ENCODE measurements at places on chromosomes 16 and 17.

GRCh38 chr17:50593321-50593720, 32.8 kb downstream of the CACNA1G start:
- DNase-seq: no peak

DNA sequence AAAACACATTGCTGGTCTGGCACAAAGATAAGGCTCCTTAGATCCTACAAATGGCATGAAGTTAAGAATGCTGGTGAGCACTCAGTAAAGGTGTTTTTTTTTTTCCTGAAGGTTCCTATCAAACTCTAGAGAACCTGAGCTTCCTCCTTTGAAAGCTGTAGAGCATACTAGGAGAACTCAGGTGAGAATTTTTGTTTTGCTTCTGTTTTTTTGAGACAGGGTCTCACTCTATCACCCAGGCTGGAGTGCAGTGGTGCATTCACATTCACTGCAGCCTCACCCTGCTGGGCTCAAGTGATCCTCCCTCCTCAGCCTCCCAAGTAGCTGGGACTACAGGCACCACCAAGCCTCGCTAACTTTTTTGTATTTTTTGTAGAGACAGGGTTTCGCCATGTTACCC, 21.0 kb upstream of the CIITA start:
- DNase-seq: no peak

- DNase-seq: peak; percentile 28
Measured at GRCh38 chr16:53743149-53743566, 39.2 kb downstream of the FTO start.

GRCh38 chr17:44108440-44109311, 14.8 kb downstream of the HDAC5 start:
- peak; percentile 99 for DNase-seq

DNA sequence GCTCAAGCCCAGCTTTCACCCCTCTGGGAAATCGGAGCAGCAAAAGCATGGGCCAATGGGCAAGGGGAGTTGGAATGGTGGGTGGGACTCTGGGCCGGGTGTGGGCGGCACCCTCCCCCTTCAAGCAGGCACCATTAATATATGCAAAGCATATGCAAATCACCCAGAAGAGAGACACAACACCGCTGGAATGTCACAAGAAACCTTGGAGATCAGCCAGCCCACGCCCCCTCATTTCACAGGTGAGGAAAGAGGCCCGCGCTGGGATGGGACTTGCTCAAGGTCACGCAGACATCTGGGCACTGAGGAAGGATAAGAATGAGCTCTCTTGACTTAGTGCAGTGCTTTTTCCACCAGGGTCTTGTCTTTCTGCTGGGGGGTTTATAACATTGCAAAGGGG, 4.8 kb downstream of the SRCIN1 start:
- no peak for DNase-seq

DNA sequence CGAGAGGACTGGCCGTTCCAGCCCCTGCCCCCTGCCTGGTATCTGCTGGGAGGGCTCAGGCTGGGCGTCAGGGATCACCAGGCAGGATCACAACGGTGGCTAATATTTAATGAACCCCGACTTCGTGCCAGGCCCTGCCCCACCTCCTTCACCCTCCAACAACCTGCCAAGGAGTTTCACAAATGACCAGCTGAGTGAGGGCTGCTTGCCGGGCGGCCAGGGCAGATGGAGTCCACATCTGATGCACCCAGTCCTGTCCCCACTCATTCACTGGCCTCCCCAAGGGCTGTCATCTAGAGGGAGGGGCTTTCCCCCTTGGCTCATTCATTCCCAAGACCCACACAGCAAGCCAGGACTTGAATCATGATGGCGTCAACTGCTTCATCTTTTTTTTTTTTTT, 17.5 kb downstream of the UBALD1 start:
- no peak for DNase-seq

DNA sequence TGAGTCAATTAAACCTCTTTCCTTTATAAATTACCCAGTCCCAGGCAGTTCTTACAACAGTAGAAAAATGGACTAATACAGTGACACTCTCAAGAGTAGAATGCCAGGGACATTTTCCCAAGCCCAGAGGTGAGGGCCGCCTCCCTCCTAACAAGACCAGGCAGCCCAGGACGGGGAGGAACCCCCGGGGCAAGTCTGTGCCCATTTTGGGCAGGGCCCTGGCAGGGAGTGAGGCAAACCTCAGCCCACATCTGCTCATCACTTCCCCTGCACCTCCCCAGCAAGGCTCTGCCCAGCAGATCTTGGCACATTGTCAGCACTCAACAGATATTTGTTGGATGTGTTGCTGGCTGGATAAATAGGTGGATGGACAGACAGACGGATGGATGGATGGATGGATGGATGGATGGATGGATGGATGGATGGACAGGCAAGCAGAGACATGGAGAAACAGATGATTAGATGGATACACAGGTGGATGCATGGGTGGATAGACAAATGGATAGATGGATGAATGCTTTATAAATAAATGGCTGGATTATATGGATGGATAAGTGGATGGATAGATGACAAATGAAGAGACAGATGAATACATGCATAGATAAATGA, 271.3 kb downstream of the PARN start:
- no peak for DNase-seq

DNA sequence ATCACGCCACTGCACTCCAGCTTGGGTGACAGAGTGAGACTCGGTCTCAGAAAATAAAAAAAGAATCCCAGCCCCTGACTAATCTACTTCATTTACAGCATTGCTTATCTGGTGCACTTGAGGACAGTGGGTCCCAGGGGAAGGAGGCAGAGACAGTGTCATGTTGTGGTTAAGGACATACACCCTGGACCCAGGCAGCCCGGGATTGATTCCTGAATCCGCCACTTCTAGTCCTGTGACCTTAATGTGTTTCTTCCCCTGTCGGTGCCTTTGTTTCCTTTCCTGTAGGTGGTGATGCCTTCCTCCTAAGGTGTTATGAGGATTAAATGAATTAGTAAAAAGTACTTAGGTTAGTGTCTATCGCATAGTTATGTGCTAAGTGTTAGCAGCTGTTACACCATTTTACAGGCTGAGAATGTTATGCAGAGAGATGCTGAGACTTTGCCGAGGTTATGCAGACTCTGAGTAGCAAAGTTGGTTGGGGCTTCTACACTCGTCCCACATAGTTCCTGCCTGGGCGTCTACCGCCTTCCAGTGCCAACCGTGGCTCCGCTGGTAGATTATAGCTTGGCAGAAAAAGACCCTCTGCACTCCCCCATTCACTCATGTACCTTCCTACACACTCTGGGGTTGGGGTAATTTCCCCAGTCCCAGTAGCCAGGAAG, 74.8 kb downstream of the RAB11FIP4 start:
- no peak for DNase-seq

DNA sequence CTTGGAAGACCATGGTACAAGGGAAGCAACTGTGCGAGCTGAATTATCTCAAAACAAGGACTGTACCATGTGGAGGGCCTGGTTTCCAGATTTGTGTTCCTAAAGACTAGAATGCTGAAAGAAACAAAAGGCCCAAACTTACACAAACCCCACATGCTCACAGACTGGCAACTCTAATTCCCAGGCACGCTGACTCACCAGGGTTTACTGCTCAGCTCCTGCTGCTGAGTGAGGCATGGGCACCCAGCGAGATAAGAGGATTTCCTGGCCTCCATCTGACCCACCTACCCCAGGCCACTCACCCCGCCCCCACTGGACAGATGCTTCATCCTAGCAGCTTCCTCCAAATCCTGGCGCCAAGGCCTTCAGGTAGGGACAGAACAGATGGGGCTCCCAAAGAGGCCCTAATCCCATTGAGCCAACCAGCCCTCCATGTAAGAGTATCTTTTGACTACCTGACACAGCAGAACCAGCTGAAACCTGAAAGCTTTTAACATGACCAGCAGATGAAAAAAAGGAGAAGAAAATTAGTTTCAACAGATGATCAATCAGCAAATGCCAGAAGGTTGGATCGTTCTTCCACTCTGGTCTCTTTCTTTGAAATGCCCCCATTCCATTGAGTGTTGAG, 33.9 kb downstream of the DCUN1D3 start:
- DNase-seq: peak; percentile 87

- DNase-seq: no peak
Measured at GRCh38 chr17:57920916-57921703, 34.1 kb downstream of the CUEDC1 start.

- no peak for DNase-seq
Measured at GRCh38 chr17:1083451-1084187, 86.7 kb downstream of the TIMM22 start.

DNA sequence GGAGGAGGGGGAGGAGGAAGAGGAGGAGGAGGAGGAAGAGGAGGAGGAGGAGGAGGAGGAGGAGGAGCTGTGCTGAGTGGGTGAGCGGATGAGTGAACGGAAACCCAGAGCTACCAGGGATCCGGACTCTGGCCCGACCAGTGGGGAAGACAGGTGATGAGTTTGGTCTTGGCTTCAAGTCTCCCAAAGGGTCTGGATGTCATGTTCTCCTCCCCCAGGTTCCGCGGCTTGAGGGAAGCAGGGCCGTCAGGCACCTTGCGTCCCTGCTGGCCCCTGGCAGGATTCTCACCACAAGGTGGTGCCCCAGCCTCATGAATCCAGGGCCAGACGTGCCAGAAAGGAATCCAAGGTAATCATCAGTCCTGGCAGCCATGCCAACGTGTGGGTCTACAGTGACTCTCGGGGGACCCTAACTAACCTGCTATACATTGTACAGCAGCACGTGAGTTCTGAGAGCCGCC, 13.5 kb upstream of the ABAT start:
- peak; percentile 61 for DNase-seq

- no peak for DNase-seq
Measured at GRCh38 chr16:57518520-57518919, 17.9 kb downstream of the CCDC102A start.

- no peak for DNase-seq
Measured at GRCh38 chr16:68417711-68418301, 30.5 kb downstream of the SMPD3 start.

DNA sequence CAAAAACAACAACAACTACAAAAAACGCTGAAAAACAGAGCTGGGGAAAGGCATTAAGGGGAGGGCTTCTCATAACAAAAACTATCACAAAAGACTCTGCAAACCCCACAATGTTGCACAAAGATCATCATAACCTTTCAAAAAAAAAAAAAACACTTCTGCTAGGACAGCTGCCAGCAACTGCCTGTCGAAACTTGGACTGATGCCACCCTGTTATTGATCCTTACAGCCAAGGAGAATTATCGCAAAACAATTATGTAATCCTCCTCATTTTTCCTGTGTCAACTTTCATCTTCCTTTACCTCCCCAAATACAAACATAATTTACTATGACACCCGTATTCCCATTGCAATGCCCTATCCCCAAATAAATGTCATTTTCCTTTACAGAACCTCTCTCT, 9.3 kb downstream of the CCDC40 start:
- no peak for DNase-seq

GRCh38 chr16:9660898-9661297, 521.3 kb downstream of the GRIN2A start:
- DNase-seq: no peak

DNA sequence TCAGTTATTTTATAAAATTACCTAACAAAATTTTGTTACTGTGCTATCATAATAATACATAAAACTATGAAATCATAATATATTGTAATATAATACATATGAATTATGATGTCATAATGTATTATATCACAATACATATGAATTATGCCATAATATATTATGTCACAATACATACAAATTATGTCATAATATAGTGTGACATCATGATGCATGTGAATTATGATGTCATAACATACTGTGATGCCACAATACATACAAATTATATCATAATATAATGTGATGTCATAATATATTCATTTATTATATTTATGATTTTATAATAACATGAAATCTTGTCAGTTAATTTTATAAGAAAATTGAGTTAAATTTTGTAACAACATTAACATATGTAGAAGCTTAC, 2021.6 kb downstream of the TP53TG3F start:
- DNase-seq: no peak

All from EL (cell line).